ENCODE measurements at places on chromosomes 7 and 10.
A peak's percentile ranks its signal among the peaks of the same experiment; 100 is the strongest.

DNA sequence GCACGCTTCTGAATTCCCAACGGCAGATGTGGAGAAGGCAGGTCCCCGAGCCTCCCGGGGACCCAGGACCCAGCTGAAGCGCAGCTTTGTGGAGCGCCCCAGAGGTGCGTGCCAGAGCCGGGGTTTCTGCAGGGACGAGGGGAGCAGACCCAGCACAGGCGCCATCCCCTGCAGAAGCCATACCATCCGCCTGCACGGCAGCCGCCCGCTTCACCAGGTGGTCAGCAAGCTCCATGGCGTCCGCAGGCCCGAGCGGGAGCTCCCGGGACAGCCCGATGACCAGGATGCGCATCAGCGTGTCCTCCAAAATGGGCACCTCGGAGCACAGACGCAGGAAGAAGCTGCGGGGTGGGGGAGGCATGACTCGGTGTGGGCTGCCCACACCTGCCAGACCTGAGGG lies 10.6 kb downstream of the INTS1 start:
- no peak for DNase-seq

DNA sequence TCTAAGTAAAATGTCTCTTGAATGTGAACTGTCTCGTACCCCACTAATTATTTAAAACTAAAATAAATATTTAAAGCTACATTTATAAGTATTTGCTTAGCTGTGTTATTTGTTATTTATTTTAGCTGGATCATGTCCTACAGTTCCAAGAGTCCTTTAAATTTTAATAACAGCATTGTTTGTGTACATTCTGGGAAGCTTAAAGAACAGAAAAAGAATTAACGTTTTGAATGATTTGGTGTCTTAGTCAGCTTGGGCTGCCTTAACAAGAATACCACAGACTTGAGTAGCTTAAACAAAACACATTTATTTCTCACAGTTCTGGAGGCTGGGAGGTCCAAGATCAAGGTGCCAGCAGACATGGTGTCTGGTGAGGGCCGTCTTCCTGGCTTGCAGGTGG lies 107.4 kb downstream of the ITIH5 start:
- no peak for DNase-seq

DNA sequence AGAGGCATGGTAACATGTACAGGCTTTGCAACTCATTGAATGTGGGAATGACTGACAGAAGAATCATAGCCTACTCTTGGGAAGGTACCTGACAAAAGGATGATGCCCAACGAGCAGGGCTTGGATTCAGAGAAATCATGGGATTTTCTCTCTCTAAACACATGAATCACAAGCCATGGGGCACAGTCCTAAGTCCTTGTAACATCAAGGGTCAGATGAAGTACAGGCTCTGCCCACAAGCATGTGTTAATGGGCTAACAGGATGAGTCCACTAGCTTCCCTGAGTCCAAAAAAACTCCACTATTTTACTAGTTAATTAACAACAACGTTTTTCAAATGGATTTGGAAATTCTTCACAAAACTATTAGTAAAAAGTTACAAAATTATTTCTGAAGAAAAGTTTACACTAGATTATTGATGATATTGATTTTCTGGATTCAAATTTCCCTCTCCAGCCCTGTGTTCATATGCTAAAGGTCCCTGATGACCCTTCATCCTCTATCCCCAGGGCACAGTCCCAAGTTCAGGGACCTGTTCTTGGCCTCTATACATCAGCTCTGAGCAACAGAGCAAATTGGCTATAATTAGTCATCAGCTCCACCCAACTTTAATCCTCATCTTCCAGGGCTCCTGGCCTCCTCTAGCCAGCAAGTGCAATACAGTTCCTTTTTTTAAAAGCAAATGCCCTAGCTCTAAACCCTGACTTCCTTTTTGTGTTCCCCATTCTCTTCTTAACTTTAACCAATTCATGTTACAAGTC lies 99.8 kb downstream of the GSAP start:
- DNase-seq, result no peak

DNA sequence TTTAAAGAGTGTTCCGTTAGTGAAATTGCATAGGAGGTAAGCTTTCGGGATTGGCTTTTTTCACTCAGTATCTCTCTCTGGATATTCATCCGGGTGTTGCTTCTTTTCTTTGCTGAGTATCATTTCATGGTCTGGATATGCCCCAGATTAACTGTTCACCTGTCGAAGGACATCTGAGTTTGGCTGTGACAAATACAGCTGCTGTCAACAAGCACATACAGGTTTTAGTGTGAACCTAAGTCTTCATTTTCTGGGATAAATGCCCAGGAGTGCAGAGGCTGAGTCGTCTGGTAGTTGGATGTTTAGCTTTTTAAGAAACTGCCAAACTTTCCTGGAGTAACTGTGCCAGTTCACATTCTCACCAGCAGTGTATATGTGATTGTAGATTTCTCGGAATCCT lies 5.6 kb downstream of the DOCK1 start:
- DNase-seq, result no peak

DNA sequence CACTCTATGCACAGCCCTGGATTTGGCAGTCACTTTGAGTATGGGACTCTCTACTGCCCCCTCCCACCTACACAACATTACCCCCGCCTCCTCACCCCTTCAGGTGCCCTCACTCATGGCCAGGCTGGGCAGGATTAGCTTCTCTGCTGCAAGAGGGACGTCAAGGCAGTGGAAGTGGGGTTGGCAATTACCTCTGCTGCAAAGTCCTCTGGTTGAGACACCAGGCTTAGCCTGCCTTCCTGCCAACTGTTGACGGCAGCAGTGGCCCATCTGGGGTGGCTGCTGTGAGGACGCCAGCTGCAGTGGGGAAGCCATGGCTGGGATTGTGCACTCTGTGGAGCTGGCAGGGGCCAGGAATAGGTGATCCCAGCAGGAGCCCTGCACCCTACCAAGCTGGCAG lies 26.7 kb downstream of the SVIL start:
- DNase-seq, result no peak

- DNase-seq, result peak; percentile 37
These were observed 1.0 kb upstream of the ENO4 start for GRCh38 chr10:116848032-116848943.

- no peak for DNase-seq
These were observed 28.9 kb upstream of the STK17A start for GRCh38 chr7:43553999-43554398.

- DNase-seq, result no peak
These were observed 46.2 kb upstream of the COMTD1 start for GRCh38 chr10:75281974-75282373.
